Activated CD4-positive, alpha-beta T cell treated with anti-CD3 and anti-CD28 coated beads, Interleukin-10, Interleukin-2, amounts not matched to agents 100 ng/mL and 50 ng/mL, durations not matched to agents 16 hours and 8 hours (primary cell): ENCODE measurements at places on chromosomes 1 and 21.

DNA sequence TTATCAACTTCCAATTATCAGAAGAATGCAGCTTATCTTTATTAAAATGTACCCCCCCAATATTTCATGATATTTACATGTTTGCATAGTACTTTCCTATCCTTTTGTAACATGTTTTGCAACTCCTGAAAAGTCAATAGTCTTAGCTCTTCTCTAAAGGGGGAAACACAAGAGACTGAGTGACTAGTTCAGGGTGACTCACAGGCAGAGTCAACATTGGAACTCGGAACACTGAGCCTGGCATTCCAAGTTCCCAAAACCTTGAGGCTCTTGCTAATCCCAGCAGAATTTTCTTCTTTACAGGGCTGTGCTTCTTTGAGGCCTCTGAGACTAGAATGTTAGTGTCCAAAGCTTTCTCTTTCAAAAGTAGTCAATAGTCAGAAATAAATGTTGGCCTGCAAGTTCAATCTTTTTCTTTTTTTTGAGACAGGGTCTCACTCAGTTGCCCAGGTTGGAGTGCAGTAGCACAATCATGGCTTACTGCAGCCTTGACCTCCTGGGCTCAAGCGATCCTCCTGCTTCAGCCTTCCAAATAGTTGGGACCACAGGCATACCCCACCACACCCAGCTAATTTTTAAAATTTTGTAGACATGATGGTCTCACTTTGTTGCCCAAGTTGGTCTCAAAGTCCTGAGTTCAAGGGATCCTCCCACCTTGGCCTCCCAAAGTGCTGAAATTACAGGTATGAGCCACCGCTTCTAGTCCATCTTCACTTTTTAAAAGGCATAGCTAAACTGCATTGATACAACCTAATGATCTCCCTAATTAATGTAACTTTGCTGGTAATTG is 37.5 kb downstream of the ZNF281 start:
- no peak for DNase-seq

DNA sequence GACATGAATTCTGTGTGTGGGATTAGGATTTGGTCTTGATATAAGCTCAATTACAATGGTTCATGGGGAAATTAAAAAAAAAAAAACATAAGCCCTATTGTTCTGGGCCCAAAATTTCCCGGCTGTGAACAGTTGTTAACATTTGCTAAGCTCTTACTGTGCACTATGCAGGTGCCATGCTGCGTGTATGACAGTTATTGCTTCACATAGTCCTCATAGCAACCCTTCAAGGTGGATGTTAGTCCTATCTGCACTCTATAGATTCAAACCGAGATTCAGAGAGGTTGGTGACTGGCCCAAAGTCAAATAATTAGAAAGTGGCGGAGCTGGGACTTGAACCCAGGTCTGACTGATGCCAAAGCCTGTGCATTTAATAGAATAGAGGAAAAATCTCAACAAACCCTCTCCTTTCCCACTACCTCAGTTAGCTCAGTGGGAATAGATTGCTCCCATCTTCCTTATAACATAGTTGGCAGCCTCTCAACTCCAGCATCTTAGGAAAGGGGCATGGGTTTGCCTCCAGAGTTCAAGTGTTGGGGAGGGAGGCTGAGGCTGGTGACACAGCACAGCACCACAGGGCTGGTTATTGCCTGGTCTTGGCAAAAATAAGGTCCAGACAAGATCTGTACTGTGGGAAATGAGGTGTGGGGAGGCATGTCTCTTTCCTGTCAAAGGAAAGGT is 55.0 kb upstream of the GCLM start:
- DNase-seq = no peak

GRCh38 chr1:245036102-245036501 is 118.7 kb upstream of the KIF26B start:
- no peak for DNase-seq

- no peak for DNase-seq
Observed at GRCh38 chr1:14340002-14340785, 258.3 kb upstream of the KAZN start.

DNA sequence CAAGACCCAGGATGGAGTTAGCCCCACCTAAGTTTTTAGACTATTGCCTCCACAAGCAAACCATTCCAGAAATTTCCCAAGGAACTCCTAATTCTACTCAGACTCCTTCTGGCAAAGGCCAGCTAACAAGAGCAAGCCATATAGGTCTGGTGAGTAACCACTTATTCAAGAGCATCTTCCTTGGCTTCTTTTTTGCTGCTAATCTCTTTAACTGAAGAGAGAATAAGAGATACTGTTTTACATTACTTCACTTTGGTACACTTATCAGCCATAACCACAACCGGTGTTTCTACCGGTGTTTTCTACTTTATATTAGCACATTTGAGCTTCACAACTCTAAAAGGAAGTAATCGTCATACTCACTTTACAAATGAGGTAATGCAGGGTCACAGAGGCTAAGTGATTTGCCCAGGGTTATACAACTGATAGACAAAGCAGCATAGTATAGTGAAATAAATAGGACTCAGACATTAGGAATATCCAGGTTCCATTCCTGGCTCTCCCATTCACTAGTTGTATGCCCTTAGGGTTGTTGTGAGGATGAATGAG is 1.7 kb upstream of the EPS15 start:
- no peak for DNase-seq

- DNase-seq = no peak
Observed at GRCh38 chr1:203360547-203361185, 9.7 kb upstream of the FMOD start.
